ENCODE measurements at places on chromosomes 4 and X.

DNA sequence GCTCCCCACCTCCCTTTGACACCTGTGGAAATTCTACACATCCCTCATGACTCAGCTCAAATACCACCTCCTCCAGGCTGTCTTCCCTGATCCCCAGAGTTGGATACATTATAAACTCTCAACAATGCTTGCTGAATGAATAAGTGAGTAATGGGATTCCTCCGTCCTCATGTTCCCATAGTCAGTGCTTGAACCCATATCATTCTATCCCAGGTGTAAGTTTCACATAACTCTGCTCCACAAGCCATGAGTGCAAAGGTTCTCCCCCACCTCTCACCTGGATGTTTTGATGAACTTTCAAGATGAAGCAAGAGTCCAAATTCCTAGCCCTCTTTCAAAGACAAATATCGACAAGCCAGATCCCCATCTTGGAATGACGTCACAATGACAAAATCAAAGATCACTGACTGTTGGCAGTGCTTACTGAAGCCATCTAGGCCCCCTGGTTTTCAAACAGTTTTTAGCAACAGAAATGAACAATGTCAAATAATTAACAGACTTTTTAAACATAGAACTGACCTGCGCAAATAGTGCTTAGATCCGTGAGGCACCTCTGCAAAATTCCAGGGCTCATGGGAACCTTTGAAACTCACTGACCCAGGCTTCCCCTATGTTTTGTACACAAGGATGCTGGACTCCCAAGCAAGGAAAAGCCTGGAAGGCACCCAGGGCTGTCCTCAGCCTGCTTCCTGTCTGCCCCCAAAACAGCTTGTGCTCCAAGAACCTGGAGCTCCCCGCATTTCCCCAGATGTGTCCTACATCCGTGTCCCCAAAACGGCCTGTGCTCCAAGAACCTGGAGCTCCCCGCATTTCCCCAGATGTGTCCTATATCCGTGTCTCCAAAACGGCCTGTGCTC is 4.0 kb downstream of the SLC2A9 start:
- DNase-seq = no peak

DNA sequence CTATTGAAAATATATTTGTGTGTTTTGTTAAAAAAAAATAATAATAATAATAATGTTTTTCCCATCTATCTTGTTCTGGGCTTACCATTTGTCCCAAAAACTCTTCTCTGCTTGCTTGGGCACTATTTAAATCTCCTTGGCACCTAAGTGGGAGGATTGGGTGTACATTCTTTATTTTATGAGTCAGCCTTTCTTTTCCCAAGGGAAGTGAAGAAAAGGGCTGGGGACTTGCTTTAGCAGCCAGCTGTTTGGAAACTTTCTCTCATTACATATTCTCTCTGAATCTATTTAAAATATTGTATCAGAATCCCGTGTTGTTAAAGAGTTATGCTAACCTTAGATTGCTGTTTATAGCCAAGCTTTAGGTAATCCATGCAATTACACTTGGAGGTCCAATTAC is 2332.4 kb downstream of the ARAP2 start:
- no peak for DNase-seq

DNA sequence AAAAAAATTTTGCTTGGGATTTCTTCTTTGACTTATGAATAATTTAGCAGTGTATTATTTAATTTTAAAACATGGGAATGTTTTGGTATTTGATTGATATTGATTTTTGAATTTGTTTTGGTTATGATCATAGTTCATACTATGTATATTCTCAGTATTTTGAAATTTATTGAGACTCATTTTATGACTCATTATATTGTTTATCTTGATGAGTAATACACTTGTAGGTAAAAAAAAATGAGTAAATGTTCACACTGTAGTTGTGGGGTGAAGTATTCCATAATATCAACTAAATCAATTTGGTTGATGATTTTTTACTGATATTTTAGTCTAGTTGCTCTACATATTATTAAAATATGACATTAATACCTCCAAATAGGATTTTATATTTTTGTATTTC is 1142.2 kb downstream of the ADGRL3 start:
- DNase-seq = no peak

GRCh38 chr4:158622251-158622650 is 49.4 kb downstream of the C4orf46 start:
- DNase-seq = no peak

- DNase-seq = no peak
Observed at GRCh38 chr4:16158504-16158852, 67.8 kb downstream of the TAPT1 start.

DNA sequence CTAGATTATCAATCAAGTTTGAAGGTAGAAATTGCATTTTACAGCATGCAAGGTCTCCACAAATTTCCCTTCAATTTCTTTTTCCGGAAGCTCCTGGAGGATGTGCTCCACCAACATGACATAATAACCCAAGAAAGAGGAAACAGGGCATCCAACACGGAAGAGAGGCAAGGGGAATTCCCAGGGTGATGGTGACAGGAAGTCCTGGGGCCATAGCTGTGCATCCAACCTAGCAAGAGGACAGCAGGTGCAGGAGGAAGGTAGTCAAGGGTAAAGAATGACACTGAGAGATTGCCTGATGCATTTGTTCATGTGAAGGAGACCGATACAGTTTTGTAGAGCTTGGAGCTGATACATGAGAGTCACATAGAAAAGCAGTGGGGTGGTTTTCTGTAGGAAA is 115.7 kb upstream of the LSM6 start:
- no peak for DNase-seq

- DNase-seq = no peak
Observed at GRCh38 chr4:73453701-73454005, 17.6 kb downstream of the AFP start.

DNA sequence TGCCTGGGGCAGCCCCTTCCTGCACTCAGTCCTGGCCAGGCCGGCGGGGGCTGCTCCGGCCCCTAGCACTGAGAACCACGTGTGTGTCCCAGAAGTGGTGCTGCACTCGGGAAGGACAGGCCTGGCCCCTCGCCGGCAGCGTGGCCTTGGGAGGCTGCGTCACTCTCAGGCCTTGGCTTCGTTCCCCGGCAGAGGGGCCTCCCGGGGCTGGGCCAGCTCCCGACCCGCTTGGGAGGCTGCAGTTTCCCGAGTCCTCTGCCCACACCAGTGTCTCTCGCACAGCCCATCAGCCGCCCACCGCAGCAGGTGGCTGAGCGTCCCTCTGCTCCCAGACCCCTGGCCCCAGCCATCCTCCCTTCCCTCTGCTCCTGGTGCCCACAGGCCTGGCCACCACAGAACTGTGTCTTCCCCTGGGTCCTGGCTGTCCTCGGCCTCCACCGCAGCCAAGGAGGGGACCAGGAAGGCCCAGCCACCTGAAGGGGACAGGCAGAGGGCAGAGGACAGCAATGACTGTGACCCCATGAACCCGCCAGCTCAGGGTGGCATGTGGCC is 10.9 kb upstream of the CPLX1 start:
- no peak for DNase-seq

All from NCI-H187 treated with DMSO at 0.1 percent for 48 hours (cell line).